Activated CD8-positive, alpha-beta T cell treated with anti-CD3 and anti-CD28 coated beads for 36 hours (primary cell): ENCODE measurements at places on chromosomes 11 and 22. TPM values are rescaled to one million over a fixed set of nuclear protein-coding genes. Genes with fewer than 3 reads are reported as not detected.

GRCh38 chr11:4932751-4933150, 8.6 kb upstream of the OR51G1 start:
- no peaks in the 10 kb centered on the region for H3K27me3 ChIP-seq
- no peaks in the 10 kb centered on the region for H3K4me1 ChIP-seq
- H3K36me3 ChIP-seq = no peaks in the 10 kb centered on the region
- H3K4me3 ChIP-seq = no peak overlapping the region
- no peak for DNase-seq
- no peak overlapping the region for H3K27ac ChIP-seq

DNA sequence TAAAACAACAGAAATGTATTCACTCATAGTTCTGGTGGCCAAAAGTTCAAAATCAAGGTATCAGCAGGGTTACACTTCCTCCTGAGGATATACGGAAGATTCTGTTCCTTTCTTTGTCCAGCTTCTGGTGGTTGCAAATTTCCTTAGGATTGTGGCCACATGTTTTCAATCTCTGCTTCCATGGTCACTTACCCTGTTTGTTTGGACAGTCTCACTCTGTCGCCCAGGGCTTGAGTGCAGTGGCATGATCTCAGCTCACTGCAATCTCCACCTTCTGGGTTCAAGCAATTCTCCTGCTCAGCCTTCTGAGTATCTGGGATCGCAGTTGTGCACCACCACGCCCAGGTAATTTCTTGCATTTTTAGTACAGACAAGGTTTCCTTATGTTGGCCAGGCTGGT, 534.3 kb downstream of the KCNA4 start:
- DNase-seq = no peak
- no peak overlapping the region for H3K27ac ChIP-seq
- no peaks in the 10 kb centered on the region for H3K27me3 ChIP-seq
- no peaks in the 10 kb centered on the region for H3K4me1 ChIP-seq
- H3K36me3 ChIP-seq = no peaks in the 10 kb centered on the region

- no peak overlapping the region for H3K4me3 ChIP-seq
- peaks cover 76% of the 10 kb centered on the region for H3K36me3 ChIP-seq
- no peaks in the 10 kb centered on the region for H3K27me3 ChIP-seq
- DNase-seq = no peak
- H3K27ac ChIP-seq = peak overlapping the region; percentile 70
Measured at GRCh38 chr11:67247946-67248550, 18.2 kb upstream of the GRK2 start.

DNA sequence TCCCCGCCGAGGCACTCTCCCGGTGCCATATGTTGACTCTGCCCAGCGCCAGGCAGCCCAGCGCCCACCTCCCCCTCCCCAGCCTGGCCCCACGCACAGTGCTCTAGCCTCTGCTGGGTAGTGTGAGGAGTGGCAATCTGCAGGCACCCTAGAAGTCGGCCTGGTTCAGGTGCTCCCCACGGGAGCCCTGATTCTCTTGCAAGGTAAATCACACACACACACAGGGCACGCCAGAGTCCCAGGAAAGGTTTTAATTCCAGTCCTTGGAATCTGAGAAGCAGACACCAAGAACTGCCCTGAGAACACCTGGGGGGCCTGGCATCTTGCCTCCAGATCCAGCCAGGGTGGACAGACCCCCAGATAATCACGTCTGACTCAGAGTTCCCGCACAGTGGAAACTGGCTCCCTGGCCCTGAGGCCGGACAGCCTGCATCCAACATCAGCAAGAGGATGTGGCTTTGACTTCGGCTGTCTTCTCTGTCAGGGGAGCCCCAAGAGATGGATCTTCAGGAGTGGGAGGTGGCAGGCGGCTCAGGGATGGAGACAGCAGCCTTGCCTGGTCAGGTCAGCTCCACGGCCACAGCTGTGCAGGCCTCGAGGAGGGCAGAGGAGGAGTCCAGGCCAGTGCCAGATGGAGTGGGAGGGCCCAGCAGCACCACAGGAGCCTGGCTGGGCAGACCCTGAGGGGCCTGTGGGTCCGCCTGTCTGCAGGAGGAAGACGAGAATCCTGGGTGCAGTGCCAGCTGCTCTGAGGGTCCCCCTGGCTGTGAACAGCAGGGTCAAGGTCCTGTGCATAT, 1.1 kb upstream of the RIN1 start:
- H3K27ac ChIP-seq = peak overlapping the region; percentile 85
- peaks cover 31% of the 10 kb centered on the region for H3K36me3 ChIP-seq
- peak overlapping the region; percentile 66 for H3K4me3 ChIP-seq

DNA sequence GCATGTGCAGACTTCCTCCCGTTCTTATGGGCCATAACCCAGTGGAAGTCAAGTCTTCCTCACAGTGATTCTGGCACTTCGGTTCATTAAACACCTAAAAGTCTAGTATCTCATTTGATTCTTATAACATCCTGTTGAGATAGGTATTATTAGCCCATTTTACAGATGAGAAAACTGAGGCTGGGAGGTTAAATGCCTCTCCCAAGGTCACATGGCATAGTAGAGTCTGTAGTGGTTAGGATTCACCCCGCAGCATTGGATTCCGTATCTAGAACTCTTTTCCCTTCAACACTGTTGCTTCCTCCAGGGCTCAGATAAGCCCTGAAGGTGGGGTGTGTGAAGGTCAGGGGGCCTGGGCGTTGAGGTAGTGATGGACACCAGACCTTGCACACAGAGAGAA, 3.4 kb downstream of the GPHA2 start:
- no peak for DNase-seq
- H3K27ac ChIP-seq = no peak overlapping the region
- peaks cover 2% of the 10 kb centered on the region for H3K36me3 ChIP-seq
- H3K27me3 ChIP-seq = no peaks in the 10 kb centered on the region

GRCh38 chr11:32390712-32391111, 44.6 kb downstream of the WT1 start:
- no peak for DNase-seq
- H3K36me3 ChIP-seq = no peaks in the 10 kb centered on the region
- H3K4me3 ChIP-seq = no peak overlapping the region
- no peak overlapping the region for H3K27ac ChIP-seq
- no peaks in the 10 kb centered on the region for H3K4me1 ChIP-seq

Gene SLC25A18
- not detected for total RNA-seq

DNA sequence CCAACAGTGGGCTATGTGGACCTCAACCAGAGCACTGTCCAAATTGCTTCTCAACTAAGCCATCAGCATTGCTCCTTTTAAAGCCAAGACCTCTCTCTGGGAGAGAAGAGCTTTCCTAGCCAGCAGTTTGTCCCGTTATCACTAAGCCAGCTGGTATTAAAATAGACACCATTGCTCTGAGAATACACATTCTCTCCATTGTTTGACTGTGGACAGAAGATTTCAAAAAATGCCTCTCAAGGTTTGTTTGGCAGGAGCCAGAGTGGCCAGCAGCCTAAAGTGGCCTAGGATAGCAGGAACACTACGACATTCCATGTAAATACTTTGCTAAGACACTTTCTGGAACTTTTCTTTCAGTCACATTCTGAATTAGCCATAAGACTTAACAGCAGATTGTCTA, 41.3 kb downstream of the EIF4ENIF1 start:
- H3K4me3 ChIP-seq = no peak overlapping the region
- no peak overlapping the region for H3K27ac ChIP-seq
- H3K27me3 ChIP-seq = no peaks in the 10 kb centered on the region
- H3K36me3 ChIP-seq = peaks cover 24% of the 10 kb centered on the region
- H3K4me1 ChIP-seq = no peaks in the 10 kb centered on the region

GRCh38 chr22:42635531-42635930, 4.9 kb downstream of the ATP5MGL start:
- H3K27ac ChIP-seq = no peak overlapping the region
- no peak for DNase-seq
- H3K4me1 ChIP-seq = peaks cover 8% of the 10 kb centered on the region
- H3K4me3 ChIP-seq = no peak overlapping the region
- H3K36me3 ChIP-seq = peaks cover 12% of the 10 kb centered on the region

- DNase-seq = no peak
- H3K36me3 ChIP-seq = no peaks in the 10 kb centered on the region
- no peak overlapping the region for H3K4me3 ChIP-seq
- peaks cover 5% of the 10 kb centered on the region for H3K27me3 ChIP-seq
- H3K27ac ChIP-seq = no peak overlapping the region
- H3K4me1 ChIP-seq = peaks cover 15% of the 10 kb centered on the region
Measured at GRCh38 chr22:50310949-50311444, 3.6 kb upstream of the PLXNB2 start.

DNA sequence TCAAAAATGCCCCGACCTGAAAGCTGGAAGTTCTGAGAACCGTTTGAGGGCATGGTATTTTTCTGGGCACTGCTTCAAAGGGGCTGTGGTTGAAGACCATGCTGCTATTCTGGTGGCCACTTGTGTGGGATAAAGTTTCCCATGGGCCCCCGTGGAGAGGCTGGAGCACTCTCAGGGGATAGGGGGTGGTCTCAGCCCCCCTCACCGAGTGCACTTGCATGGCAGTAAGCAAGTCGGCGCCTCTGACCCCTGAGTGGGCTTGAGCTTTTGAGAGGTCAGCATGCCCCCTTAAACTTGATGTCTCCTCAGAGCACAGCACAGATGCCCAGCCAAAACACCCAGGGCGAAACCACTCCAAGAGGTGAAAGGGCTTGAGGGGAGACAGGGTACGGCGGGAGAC, 35.6 kb downstream of the TIMP3 start:
- no peak overlapping the region for H3K27ac ChIP-seq
- peaks cover under 1% of the 10 kb centered on the region for H3K4me1 ChIP-seq
- no peak overlapping the region for H3K4me3 ChIP-seq
- no peaks in the 10 kb centered on the region for H3K36me3 ChIP-seq

Gene LPXN
- total RNA-seq = 139 TPM

GRCh38 chr11:43923406-43924111, 18.9 kb upstream of the C11orf96 start:
- H3K36me3 ChIP-seq = peaks cover 17% of the 10 kb centered on the region
- no peaks in the 10 kb centered on the region for H3K27me3 ChIP-seq
- H3K27ac ChIP-seq = no peak overlapping the region
- no peak overlapping the region for H3K4me3 ChIP-seq
- H3K4me1 ChIP-seq = peaks cover 14% of the 10 kb centered on the region
- DNase-seq = no peak

Gene DRD4
- 0.89 TPM for total RNA-seq

GRCh38 chr11:35192347-35192746, 53.4 kb downstream of the CD44 start:
- H3K4me3 ChIP-seq = no peak overlapping the region
- DNase-seq = no peak
- H3K27ac ChIP-seq = peak overlapping the region; percentile 10
- no peaks in the 10 kb centered on the region for H3K27me3 ChIP-seq
- peaks cover 86% of the 10 kb centered on the region for H3K4me1 ChIP-seq
- peaks cover 92% of the 10 kb centered on the region for H3K36me3 ChIP-seq

DNA sequence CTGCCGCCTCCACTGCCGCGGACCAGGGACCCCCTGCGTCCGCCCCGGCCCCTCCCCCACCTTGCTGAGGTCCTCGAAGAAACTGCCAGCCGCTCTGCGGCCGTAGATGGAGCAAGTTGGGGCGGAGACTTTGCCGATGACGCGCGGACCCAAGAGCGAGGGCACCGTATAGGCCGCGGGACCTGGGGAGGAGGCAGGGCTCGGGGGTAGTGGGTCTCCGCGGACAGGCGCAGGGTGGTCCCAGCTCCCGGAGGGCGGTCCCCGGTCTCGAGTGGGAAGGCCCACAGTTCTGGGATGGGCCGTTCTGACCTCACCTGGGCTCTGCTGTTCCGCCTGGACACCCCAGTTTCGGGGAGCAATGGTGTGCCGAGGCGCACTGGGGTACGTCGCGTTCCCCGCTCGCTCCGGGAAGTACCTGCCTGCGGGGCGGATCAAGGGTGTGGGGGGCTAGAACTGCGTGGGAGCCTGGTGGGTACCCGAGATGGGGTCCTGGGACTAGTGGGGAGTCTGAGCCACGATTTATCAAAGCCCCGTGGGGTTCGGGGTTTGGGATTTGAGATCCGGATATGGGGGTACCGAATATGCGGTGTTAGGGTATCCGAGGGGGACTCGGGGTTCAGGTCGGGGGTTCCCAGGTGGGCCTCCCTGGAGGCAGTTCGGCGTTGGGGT, 1.2 kb upstream of the TYMP start:
- H3K4me1 ChIP-seq = peaks cover 36% of the 10 kb centered on the region
- peak overlapping the region; percentile 98 for H3K27ac ChIP-seq
- peak overlapping the region; percentile 89 for H3K4me3 ChIP-seq
- DNase-seq = peak; percentile 93

GRCh38 chr11:47992959-47993820, 12.8 kb downstream of the PTPRJ start:
- H3K4me1 ChIP-seq = peaks cover 50% of the 10 kb centered on the region
- H3K27me3 ChIP-seq = no peaks in the 10 kb centered on the region
- peaks cover 2% of the 10 kb centered on the region for H3K36me3 ChIP-seq
- H3K4me3 ChIP-seq = no peak overlapping the region

Gene RBFOX2
- 3.1 TPM for total RNA-seq
